ENCODE measurements at places on chromosomes 2 and 18.

GRCh38 chr2:69242651-69243051 is 144.4 kb downstream of the GFPT1 start:
- DNase-seq, result no peak

DNA sequence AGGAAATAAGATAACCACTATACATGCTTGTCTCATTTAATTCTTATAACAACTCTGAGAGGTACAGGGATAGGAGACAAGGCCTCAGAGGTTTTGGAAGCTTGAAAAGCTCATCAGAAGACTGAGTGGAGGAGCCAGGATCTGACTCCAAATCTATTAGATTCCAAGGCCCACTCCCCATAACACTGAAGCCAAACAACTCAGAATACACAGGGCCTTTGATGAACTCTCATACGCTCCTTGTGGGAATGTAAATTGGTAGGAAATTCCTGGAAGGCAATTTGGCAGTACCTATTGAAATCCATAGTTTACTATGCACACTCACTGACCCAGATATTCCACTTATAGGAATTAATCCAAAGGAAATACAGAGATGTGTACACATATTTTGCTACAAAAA is 27.9 kb downstream of the WIPF1 start:
- DNase-seq, result no peak

DNA sequence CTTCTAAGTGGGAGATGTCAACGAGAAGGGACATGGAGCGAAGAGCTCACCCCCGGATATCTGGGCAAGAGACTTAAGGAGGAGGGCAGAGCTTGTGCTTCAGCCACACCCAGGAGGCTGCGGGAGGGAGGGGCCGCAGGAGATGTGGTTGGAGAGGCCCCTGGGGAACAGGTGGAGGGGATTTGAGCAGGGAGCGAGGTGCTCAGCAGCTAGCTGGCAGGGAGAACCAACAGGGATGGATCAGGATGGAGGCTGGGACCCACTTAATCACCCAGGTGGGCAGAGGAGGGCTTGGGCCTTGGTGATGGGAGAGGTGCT is 78.3 kb downstream of the MBP start:
- DNase-seq, result peak; percentile 68

- DNase-seq, result no peak
These were observed 40.1 kb upstream of the TAF1B start for GRCh38 chr2:9803023-9803805.

DNA sequence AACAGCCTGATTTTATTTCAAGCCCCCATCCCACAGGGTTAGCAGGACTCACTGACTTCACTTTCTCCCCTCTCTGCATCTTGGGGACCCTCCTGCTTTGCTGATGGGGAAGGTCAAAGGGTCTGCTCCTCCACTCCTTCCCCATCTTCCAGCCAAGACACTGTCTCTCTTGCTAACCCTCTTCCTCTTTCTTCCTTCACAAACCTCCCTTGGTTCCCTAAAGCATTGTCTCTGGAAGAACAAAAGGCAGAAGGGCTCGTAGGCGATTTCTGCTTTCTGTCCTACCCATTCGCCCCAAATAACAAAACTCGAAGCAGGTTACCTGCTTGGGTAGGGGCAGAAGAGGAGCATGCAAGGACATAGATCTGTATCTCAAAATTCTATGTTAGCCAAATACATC is 5.5 kb upstream of the SLC4A3 start:
- no peak for DNase-seq

GRCh38 chr2:241851325-241852115 is 7.2 kb downstream of the PDCD1 start:
- no peak for DNase-seq
